Mesenchymal stem cell (in vitro differentiated cells and primary cell): ENCODE measurements at places on chromosomes 2 and 18.

DNA sequence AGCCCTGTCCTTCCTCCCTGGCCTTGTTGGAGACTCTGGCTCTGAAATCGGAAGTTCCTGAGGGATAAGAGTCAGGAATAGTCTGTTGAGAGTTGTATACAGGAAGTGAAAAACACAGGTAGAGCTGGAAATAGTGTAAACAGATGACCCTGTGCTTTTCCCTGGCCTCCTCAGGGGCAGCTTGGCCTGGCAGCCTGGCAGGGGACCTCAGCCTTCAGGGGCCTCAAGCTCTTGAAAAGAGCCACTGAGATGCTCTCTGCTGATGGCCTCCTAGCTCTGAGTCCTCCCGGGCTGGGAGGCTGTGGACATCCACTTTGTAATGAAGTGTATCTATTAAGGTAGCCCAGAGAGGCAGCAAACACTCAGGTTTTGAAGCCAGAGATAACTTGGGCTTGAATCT lies 79.3 kb downstream of the DDX1 start:
- DNase-seq, result no peak

- DNase-seq, result peak; percentile 14
Measured at GRCh38 chr2:236121546-236121945, 46.6 kb downstream of the GBX2 start.

DNA sequence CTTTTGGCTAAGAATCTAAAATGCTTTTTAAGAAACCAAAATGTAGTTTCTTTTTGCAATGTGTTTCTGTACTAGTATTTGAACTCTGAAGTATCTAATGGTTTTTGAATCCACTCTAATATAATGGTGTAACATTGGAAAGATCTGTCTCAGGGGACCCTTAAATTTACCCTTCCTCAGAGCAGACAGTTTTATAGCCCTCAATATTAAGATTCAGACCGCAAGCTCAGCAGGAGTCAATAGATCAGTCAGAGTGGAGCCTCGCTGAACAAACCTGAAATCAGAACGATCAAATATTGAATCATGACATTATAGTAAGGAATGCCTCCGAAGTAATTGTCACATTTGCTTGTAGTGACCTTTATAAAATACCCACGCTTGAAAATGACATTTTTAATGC lies 18.3 kb downstream of the SGPP2 start:
- DNase-seq, result peak; percentile 27

GRCh38 chr2:59875836-59876235 lies 677.6 kb downstream of the BCL11A start:
- DNase-seq, result no peak

- no peak for DNase-seq
Measured at GRCh38 chr2:240783819-240784621, 36.0 kb downstream of the KIF1A start.

DNA sequence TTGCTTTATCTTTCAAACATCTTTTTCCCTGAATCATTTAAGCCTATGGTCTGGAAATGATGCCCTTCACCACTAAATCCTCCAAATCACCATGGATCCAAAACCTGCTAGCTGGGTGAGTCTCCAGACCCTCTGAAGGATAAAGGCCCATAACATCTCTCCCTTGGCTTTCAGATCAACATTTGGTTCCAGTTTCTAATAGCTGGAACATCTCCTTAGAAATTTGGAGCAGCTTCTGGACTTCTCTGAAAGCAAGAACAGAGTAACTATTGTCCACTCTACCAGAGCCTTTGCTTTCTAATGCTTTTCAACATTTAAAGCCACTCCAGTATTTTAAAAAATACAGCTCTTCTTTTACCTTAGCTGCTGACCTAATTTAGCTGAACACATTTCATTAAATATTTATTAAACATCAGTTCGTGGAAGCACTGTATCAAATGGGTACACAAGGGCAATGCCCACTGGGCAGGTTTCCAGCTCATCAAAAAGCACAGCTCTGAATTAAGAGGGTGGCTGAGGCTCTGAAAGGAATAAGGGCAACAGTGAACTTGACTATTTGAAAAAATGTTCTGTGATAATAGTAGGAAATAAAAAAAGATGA lies 75.3 kb downstream of the GALNT3 start:
- no peak for DNase-seq

DNA sequence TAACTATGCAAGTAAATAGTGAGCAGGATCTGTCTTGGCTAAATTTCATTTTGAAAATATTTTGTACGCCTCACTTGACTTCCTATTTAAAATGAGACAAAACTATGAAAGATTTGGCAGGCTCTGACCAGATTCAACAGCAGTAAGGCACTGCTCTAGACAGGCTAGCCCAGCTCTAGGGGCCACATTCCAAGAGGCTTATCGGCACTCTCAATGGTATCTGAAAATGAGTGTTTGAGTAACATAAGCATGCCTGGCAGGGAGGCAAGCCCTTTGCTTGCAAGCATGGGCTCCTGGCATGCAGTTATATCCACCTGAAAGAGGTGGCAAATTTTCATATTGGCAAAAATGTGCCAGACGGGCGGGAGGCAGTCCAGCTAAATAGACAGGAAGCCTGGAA lies 10.5 kb downstream of the CAPN13 start:
- DNase-seq, result no peak

GRCh38 chr2:225366731-225367130 lies 32.8 kb upstream of the NYAP2 start:
- DNase-seq, result no peak

DNA sequence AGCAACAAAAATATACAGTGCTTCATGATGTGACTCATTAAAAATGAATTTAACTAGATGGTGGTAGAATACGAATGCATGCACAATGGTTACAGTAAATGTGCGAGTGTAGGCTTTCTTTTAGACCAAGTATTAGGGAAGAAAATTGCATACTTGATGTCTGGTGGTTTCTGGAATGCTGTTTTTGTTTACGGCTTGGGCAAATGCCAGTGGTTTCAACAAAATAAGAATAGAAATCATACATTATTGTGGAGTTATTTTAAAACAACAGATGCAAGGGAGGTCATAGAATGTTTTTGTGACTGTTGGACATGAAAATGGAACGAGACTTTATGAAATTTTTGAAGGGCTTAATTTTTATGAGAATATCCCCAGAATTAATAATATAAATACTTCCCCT lies 580.9 kb downstream of the PLCL1 start:
- no peak for DNase-seq

GRCh38 chr2:2503864-2504418 lies 172.9 kb upstream of the MYT1L start:
- no peak for DNase-seq

DNA sequence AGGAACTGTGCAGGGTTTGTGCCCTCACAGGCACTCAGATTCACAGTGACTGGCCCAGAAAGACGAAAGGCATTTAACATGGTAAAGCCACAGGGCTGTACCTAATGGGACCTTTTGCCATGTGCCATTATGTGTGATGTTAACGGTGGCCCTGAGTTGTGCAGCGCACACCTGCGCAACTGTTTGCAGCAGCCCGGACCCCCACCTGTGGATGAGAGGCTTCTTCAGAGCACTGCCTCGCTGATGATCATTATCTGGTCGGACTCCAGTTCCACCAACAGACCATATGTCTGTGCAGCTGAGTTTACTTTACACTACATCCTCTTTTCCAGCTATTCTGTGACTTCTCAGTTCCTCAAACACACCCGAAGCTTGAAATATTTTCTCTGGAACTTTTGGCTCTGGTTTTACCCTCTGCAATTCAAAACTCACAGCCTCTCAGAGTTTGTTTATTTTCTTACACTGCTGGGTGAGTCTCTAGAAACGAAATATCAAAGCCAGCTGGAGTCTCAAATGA lies 35.6 kb upstream of the UBE2F start:
- peak; percentile 18 for DNase-seq

- peak; percentile 90 for DNase-seq
Measured at GRCh38 chr2:42068571-42069178, 20.9 kb downstream of the PKDCC start.

DNA sequence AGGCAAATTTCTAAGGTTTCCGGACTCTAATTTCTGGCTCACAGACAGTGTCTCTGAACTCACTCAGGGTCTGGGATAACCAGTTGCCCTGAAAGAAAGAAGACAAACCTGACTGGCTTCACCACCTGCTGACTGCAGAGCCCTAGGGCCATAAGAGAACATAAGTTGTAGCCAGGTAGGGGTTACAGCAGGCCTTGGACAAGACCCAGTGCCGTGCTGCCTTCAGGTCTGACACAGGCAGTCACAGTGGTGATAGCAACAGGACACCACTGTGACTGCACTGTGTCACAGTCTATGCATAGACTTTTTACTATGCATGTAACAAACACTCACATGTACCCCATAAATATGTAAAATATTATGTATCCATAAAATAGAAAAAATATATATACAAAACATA lies 508.5 kb downstream of the PID1 start:
- no peak for DNase-seq

DNA sequence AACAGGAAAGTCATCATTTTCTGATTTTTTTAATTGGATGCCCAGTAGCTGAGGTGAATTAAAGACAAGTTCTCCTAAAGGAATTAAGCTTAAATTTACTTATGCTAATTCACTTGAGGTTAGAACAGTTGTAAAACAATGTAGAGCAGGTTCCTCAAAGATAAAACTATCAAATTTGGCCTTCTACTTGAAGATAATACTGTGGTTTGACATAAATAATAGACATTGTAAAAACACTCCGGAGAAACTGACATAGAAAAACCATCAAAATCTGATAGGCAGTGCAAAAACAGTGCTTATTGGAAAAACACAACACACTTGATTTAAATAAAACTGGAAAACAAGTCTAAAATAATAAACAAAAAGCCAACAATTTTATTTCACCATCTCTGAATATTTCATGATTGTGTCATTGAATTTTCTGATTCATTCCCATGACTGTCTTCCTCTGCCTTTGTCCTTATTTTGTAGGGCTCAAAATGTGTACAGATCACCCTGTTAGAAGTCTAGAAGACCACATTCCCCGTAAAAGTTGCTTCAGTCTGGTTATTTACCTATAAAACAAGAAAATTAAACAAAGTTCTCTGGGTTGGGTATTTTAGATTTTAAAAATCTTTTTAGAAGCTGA lies 28.3 kb upstream of the SLC40A1 start:
- DNase-seq, result no peak

- DNase-seq, result no peak
Measured at GRCh38 chr2:175855236-175855635, 146.8 kb downstream of the LNPK start.

GRCh38 chr2:235031686-235032373 lies 80.0 kb downstream of the SH3BP4 start:
- no peak for DNase-seq

DNA sequence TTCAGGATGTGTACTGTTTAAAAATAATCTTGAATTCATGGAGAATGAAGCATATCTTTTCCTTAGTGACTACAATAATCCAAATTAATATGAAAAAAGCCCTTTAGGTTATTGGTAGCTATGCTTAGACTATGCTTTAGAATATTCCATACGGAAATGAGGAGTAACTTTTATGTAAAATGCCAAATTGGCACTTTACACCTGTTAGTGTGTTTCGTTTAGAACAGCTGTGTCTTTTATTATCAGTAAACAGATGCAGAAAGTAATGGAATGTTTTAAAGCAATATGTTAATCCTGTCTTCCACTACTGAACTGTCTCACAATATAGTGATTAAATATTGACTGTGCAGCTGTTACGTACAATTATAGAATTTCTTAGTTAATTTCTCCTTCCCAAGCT lies 129.6 kb downstream of the PMS1 start:
- no peak for DNase-seq

DNA sequence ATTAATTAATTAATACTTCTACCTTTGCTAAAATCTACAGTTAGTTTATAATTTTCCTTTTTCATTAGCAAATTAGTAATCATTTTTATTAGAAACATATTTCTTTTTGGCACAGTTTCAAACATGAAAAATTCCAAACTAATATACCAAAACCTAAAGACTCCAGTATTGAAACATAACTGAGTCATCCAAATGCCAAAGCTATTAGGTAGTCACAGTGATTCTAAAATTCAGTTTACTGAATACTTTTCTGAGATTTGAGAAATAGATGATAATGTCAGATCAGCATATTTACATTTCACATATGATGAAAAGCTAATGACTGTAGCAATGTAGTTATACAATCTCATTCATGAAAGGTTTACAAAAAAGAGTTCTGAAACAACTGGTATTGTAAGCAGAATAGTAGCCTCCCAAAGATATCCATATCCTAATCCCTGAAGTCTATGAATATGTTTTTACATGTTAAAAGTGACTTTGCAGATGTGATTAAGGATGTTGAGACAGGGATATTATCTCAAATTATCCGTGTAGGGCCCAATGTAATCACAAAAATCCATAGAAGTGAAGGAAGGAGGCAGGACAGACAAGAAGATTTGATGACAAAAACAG lies 680.2 kb upstream of the CHAC2 start:
- peak; percentile 21 for DNase-seq

GRCh38 chr2:3770724-3771415 lies 67.5 kb downstream of the DCDC2C start:
- no peak for DNase-seq

DNA sequence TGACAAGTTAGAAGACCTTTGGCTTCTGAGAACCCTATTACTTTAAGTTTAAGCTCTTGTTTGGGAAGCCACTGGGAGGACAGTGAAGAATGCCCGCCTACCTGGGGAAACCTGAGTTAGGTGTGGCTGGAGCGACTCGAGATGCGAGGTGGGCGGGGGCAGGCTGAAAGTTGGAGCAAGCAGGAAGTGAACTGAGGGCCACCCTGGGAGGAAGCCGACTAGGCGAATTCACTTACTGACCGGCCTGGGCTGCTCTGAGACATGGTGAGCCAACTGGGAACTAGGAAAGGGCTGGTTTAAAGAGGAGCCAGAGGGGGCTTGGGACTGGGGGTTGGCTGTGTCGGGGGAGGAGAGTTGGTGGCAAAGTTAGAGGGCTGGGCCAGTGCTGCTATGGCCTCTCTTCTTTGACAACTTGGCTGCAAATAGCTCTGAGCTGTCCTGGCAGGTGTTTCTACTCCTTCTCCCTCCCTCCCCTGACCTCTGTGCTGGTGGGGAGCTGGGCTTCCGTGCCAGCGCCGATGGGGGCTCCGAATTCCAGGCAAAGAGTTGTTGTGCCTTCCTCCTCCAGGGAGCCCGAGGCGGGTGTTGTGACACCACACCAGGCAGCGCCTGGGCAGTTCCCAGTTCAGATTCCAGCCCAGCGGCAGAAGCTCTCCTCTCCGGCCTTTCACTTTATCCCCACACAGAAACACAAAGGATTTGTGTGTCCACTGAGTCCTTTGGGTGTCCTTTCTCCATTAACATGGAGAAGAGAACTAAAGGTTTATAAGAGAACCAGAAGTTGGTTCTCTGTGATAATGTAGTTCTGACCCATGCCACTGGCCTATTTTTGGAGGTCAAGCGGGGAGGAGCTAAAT lies at the start of gene VAMP8:
TSS of gene VAMP8 (plus strand) at position 201 of the 857 bp plus-strand sequence. CDS start at position 262, 61 bp downstream.
- peak; percentile 49 for DNase-seq

- no peak for DNase-seq
Measured at GRCh38 chr2:226076529-226076928, 677.0 kb downstream of the NYAP2 start.
